Hindlimb muscle (tissue), 1 donor: ENCODE measurements at places on chromosomes 3 and 15.

- peak; percentile 64 for DNase-seq
Measured at GRCh38 chr3:58556761-58557221, 19.8 kb upstream of the ACOX2 start.

GRCh38 chr3:188962253-188963247, 209.2 kb upstream of the TPRG1 start:
- no peak for DNase-seq

GRCh38 chr3:48057521-48057920, 41.3 kb upstream of the MAP4 start:
- DNase-seq: no peak

GRCh38 chr15:92886815-92887214, 13.3 kb upstream of the CHD2 start:
- DNase-seq: no peak

DNA sequence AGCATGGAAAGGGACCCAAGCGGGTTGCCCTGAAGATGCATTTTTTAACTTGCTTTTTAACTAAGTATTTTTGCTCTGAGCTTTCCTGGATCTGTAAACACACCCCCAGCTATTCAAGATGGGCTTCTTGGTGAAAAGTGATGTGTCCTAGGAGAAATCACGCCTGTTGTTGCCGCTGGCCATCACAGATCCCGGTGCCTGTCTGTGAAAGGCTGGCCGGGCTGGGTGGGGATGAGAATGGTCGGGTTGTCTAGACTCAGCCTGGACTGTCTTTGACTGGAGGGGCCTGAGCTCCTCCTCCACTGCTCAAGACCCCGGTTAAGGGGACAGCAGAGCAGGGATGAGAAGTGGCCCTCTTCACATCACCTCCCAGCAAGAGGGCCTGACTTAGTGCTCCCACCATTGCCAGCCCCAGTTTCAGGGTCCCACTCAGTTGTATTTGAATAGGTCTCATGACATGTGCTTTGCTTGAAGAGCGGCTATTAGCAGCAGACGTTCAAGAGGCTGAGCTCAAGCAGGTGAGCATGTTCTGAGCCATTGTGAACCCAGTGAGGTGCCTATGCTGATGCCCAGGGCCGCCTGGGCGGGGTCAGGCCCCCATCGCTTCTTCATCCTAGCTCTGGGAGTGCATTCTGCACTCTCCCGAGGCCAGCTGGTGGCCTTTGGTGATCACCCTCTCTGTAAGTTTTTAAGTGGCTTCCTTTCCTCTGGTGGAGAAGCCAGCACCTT, 79.9 kb downstream of the IGF1R start:
- no peak for DNase-seq

- peak; percentile 23 for DNase-seq
Measured at GRCh38 chr15:22949074-22949547, 31.1 kb downstream of the CYFIP1 start.

- no peak for DNase-seq
Measured at GRCh38 chr3:58072052-58072762, 64.0 kb downstream of the FLNB start.

DNA sequence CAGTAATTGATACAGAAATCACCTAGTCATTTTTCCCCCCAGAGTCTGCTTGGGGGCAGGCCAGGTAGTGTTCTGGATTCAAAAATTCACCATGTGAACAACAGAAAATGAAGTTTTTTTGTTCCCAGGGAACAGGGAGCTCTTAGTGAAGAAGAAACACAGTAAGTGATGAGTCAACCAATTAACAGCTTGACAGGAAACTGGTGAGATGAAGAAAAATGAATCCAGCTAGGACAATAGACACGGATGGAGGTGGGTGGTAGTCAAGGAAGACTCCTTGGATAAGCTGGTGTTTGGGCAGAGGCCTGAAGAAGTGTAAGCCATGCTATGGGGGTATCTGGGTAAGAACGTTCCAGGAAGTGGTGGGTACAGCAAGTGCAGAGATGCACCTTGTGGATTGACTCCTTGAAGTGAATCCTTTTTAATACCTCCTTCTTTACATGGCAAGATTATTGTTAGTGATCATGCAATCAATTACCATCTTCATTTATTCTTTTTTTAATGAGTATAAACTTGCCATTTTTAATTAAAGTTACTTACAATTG, 339.9 kb upstream of the RGMA start:
- no peak for DNase-seq

DNA sequence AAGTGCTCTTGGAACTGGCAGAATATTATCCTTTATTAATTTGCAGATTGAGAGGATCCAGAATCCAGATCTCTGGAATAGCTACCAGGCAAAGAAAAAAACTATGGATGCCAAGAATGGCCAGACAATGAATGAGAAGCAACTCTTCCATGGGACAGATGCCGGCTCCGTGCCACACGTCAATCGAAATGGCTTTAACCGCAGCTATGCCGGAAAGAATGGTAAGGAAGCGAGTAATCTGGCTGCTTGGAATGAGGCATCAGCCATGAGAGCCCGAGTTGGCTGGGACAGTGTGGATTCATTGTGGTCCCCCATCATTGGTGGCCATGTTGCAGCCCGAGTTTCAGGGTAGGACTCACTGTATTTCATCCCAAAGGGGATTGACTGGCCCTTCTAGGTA, 47.1 kb downstream of the PARP14 start:
- no peak for DNase-seq

DNA sequence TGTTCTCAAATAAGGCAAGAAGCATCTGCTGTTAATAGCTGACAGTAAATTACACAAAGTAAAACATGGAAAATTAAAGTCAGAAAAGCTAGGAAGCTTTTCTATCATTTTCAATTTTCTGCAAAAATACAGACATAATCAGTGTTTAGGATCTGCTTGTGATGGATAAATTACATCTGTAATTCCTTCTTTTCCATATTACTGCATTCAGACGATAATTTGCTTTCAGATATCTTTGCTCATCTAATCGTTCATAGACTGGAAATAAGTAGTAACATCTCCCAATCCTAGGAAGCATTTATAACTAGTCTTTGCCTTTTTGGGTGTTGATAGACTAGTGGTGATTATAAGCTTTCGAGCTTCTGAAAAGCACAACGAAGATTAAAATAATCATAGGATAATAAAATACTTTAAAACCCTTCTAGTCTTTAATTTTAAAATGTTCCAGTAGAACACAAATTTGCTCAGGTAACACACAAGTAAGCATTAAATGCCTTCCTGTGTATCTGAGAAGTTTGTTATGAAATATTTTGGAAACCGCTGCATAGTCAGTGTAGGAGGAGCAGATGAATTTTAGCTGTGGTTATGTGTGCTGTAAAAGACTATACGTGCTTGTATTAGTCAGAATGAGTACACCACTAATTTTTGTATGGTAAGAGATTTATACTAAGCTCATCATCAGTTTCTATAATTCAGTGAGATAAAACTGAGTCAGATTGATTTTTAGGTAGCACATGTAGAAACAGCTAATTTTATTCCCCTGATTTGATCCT, 41.0 kb downstream of the MBNL1 start:
- DNase-seq: no peak

- DNase-seq: no peak
Measured at GRCh38 chr3:31170932-31171670, 276.6 kb upstream of the GADL1 start.

GRCh38 chr3:126152901-126153694, 27.3 kb downstream of the ALDH1L1 start:
- DNase-seq: no peak

DNA sequence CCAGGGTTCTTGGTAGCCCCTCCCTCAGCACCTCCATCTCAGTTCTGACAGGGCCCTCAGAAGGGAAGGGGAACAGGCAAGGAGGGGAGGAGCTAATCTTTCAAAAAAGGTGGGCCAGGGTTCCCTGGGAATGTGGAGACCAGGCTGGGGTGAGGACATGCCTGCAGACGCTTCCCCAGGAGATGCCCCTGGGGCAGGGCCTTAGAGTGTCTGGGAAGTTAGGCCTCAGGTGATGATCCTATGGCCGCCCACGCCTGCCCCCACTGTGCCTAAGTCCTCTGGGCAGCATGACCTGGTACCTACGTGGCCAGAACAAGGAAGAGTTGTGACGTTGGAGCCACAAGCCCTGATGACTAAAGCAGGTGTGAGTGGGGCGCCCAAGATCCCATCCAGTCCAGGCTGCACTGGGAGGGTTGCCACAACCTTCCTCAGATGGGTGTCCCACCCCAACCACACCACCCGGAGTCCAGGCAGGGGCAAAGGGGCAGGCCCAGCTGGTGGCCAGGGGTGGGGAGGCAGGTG, 3.9 kb upstream of the SEMA3B start:
- no peak for DNase-seq

DNA sequence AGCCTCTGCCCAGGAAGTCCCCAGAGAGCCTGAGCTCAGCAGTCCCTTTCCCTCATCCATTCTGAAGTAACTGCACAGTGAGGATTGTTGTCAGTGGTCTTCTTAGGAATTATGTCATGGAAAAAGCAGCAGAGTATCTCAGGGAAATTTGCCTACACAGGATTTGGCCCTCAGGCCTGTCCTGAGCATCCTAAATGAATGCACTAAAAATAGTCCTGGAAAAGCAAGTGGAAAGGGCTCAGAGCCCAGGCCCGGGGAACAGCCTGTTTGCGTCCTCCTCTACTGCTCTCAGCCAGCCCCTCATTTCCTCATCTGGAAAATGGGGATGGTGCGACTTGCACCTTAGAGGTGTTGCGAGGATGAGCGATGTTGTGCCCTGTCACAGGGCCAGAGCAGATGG, 21.6 kb downstream of the LYSMD4 start:
- peak; percentile 78 for DNase-seq

GRCh38 chr3:126407412-126408044, 12.8 kb downstream of the CFAP100 start:
- DNase-seq: no peak

- no peak for DNase-seq
Measured at GRCh38 chr15:78049691-78050440, 27.6 kb downstream of the TBC1D2B start.

DNA sequence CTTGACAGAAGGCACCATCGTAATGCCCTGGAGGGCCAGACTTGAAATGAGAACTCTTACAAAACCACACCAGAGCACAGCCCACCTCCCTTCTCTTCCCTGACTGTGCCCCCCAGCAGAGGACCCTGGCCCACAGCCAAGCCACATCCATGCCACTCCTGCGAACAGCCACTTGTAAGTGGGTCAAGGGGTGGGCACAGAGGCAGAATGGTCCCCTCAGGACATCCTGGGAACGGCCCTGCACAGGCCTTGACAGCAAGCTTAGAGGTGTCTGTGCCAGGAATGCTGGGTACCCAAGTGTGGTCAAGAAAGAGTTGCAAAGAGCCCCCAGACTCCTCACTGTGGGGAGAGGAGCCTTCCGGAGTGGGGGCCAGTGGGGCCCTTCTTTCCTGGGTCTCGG, 33.3 kb downstream of the HCN4 start:
- DNase-seq: no peak
